ENCODE measurements at places on chromosomes 12 and 14.
A peak's percentile ranks its signal among the peaks of the same experiment; 100 is the strongest.

GRCh38 chr14:53509276-53510244 lies 356.4 kb upstream of the DDHD1 start:
- DNase-seq = no peak

GRCh38 chr12:108341356-108341755 lies 2.2 kb upstream of the CMKLR1 start:
- no peak for DNase-seq

GRCh38 chr14:97077687-97078086 lies 280.5 kb downstream of the VRK1 start:
- DNase-seq = no peak

- peak; percentile 69 for DNase-seq
These were observed 99.6 kb downstream of the RIN3 start for GRCh38 chr14:92613008-92613658.

- no peak for DNase-seq
These were observed 254.4 kb upstream of the CCDC196 start for GRCh38 chr14:66231820-66232219.

DNA sequence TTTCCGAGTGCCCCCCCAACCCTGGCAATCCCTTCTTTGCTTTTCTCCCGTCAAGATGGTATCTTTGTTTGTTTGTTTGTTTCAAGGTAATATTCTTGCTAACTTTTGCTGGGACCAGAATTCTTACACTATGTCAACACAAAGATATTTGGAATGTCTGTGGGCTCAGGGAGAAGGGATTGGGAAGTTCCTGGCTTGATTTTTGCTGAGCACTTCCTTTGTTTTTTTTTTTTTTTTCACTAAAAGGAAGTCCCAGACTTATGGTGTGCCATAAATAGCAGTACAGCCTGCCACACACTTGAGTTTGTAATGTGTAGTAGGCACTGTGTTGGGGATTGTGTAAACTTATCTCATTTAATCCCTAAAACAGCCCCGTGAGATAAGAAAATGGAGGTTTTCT lies 11.2 kb upstream of the RNU6-7 start:
- DNase-seq = no peak

DNA sequence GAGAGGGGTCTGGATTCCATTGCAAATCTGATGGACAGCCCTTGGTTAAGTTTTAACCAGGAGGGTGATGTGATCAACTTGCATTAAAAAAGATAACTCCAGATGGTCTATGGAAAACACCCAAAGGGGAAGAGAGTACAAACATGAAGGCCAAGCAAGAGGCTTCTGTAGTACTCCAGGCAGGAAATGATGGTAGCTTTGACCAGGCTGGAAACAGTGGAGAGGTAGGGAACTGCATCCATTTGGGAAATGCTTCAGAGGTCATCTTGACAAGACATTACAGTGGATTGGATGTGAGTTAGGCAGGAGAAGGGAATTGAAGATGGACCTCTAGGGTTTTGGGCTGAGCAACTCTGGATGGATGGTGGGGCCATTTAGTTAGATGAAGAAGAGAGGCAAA lies 391.1 kb downstream of the IPO8 start:
- no peak for DNase-seq

- DNase-seq = no peak
These were observed 6.0 kb upstream of the IFT81 start for GRCh38 chr12:110117956-110118685.

DNA sequence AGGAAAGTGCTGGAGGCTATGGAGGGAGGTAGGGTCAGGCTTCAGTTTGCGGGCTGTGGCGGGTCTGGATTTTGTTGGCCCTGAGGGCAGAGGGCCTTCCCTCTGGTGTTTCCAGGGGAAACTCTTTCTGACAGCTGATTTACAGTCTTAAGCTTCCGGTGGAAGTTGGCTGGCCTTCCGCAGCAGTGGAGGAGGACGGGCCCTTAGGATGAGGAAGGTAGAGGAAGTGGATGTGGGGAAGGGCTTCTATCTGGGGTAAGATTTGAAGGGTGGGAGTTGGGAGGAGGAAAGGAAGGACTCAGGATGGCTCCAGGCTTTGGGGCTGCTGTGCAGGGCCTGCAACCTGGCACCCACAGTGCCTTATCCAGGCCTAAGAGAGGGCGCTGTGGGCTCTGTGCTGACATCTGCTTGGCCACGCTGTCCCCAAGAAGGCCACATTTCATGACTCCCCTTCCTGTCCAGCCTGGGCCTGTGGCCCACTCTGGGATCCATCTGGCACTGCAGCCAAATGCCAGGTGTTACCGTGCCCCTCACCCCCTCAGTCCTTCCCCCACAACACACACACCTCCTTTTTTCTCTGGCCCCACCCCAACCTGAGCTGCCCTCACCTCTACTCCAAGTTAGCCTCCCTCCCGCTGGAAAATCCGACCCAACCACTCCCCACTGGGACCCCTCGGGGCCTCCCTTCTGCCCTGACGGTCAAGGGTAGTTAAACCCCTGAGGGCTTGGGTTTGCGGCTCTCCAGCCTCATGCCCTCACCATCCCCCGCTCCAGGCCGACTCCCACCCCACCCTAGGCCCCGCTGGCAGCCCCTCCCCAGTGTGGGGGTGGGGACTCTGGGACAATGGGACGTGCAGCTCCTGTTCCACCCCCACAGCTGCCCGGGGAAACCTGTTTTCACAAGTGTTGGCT lies 7.7 kb upstream of the PPP1R13B start:
- DNase-seq = no peak
